ENCODE measurements at places on chromosomes 1 and 21. TPM values are rescaled to one million over a fixed set of nuclear protein-coding genes. Genes with fewer than 3 reads are reported as not detected.

UBE2U gene
- total RNA-seq = not detected

FMN2 gene
- 1.5 TPM for total RNA-seq

OVAAL gene
- total RNA-seq = not detected

ALDH4A1 gene
- total RNA-seq = 6.9 TPM

ODF2L gene
- total RNA-seq = 25.9 TPM
